ENCODE measurements at places on chromosomes 5 and 9. TPM values are rescaled to one million over a fixed set of nuclear protein-coding genes. Genes with fewer than 3 reads are reported as not detected.

- DNase-seq, result no peak
- no peaks in the 10 kb centered on the region for H3K36me3 ChIP-seq
- no peak overlapping the region for H3K27ac ChIP-seq
- H3K27me3 ChIP-seq, result no peaks in the 10 kb centered on the region
- H3K4me1 ChIP-seq, result no peaks in the 10 kb centered on the region
Observed at GRCh38 chr5:147169901-147170300, 64.9 kb upstream of the STK32A start.

- H3K27me3 ChIP-seq, result no peaks in the 10 kb centered on the region
- no peaks in the 10 kb centered on the region for H3K36me3 ChIP-seq
- no peaks in the 10 kb centered on the region for H3K4me1 ChIP-seq
- H3K27ac ChIP-seq, result no peak overlapping the region
Observed at GRCh38 chr5:99543841-99544240, 615.0 kb upstream of the CHD1 start.

DNA sequence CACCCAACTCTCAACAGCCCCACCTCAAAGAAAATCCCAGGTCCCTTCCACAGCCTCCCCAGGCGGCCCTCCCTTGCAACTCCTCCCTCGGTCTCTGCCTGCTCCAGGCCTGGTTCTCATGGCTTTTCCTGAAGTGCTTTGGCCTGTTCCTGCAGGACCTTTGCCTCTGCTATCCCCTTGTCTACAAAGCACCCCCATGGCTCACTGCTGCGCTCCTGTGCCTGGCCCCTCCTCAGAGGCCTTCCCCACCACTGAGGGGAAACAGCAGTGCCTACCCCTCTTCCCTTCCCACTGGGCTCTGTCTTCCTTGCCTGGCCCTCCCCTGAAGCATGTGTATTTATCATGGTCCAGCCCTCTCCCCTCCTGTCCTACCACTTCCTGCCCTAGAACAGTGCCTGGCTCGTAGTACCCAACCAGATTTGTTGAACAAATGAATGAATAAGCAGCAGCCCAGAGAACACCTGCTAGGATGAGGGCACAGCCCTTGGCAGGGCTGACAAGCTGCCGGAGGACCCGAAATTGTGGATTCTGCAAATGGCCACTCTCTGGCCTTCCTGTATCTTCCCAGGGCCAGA lies 68.6 kb upstream of the LRRTM2 start:
- H3K27ac ChIP-seq, result no peak overlapping the region
- DNase-seq, result no peak
- no peaks in the 10 kb centered on the region for H3K27me3 ChIP-seq
- peaks cover 6% of the 10 kb centered on the region for H3K36me3 ChIP-seq

DNA sequence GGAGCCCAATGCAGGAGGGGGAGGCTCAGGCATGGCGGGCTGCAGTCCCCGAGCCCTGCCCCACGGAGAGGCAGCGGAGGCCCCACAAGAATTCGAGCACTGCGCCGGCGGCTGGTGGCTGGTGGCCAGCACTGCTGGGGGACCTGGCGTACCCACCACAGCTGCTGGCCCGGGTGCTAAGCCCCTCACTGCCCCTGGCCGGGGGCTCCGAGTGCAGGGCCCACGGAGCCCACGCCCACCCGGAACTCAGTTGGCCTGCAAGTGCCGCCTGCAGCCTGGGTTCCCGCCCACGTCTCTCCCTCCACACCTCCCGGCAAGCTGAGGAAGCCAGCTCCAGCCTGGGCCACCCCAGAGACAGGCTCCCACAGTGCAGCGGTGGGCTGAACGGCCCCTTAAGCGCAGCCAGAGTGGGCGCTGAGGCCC lies 780.3 kb downstream of the DTWD2 start:
- no peak overlapping the region for H3K27ac ChIP-seq
- DNase-seq, result no peak
- H3K27me3 ChIP-seq, result no peaks in the 10 kb centered on the region
- no peaks in the 10 kb centered on the region for H3K4me1 ChIP-seq

DNA sequence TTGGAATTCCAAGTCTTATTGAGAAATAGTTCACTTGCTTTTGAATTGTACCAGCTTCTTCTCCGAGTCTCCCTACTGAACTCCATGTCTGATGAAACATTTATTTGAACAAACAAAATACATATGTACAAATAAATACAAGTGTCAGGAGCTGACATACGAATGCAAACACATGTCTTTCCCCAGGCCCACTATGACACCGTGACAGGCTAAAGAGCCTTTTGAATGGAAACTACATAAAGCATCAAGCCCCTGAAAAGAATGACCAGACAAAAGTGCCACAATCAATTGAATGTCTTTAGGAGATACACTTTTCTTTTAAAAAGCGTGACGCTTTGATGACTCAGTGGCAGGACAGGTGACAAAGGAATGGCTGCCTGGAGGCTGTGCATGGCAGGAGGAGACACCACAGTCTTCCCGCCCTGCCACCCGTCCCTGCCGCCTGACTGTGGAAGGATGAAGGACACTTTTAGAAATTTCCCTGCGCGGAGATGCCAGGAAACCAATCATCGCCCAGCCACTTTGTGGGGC lies 112.4 kb upstream of the BNC2 start:
- H3K36me3 ChIP-seq, result no peaks in the 10 kb centered on the region
- no peak overlapping the region for H3K27ac ChIP-seq
- no peak overlapping the region for H3K4me3 ChIP-seq
- DNase-seq, result no peak

TMEM252 gene
- total RNA-seq, result not detected

MLANA gene
- not detected for total RNA-seq

- no peak for DNase-seq
- no peaks in the 10 kb centered on the region for H3K4me1 ChIP-seq
- H3K4me3 ChIP-seq, result no peak overlapping the region
- H3K36me3 ChIP-seq, result no peaks in the 10 kb centered on the region
- H3K27me3 ChIP-seq, result no peaks in the 10 kb centered on the region
Observed at GRCh38 chr5:145591578-145591977, 243.6 kb downstream of the PRELID2 start.

DNA sequence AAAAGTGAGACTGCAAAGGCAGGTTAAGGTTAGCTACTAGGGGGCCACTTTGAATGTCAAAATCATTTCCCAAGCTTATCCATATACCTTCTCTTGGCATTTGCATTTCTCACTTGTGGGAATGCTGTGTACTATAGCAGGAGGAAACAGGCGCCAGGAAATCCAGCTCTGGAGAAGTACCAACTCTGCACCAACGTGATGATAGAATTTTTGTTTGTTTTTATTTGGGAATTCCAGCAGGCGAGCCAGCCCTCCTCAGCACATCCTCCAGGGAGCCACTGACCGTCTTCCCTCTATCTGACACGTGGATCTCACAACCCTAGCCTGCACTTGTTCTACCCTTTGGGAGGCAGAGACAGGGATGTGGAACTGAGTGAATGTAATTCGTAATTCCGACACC lies 318.0 kb downstream of the ACTL7B start:
- H3K27ac ChIP-seq, result no peak overlapping the region
- H3K4me1 ChIP-seq, result no peaks in the 10 kb centered on the region
- H3K4me3 ChIP-seq, result no peak overlapping the region
- no peaks in the 10 kb centered on the region for H3K36me3 ChIP-seq

PCDHB9 gene
- 0.23 TPM for total RNA-seq

GRCh38 chr5:6659941-6660684 lies 26.9 kb downstream of the SRD5A1 start:
- no peaks in the 10 kb centered on the region for H3K27me3 ChIP-seq
- DNase-seq, result no peak
- no peaks in the 10 kb centered on the region for H3K4me1 ChIP-seq

- no peaks in the 10 kb centered on the region for H3K4me1 ChIP-seq
- no peaks in the 10 kb centered on the region for H3K36me3 ChIP-seq
- no peak overlapping the region for H3K4me3 ChIP-seq
- DNase-seq, result no peak
Observed at GRCh38 chr9:20863945-20864344, 167.5 kb downstream of the HACD4 start.

DNA sequence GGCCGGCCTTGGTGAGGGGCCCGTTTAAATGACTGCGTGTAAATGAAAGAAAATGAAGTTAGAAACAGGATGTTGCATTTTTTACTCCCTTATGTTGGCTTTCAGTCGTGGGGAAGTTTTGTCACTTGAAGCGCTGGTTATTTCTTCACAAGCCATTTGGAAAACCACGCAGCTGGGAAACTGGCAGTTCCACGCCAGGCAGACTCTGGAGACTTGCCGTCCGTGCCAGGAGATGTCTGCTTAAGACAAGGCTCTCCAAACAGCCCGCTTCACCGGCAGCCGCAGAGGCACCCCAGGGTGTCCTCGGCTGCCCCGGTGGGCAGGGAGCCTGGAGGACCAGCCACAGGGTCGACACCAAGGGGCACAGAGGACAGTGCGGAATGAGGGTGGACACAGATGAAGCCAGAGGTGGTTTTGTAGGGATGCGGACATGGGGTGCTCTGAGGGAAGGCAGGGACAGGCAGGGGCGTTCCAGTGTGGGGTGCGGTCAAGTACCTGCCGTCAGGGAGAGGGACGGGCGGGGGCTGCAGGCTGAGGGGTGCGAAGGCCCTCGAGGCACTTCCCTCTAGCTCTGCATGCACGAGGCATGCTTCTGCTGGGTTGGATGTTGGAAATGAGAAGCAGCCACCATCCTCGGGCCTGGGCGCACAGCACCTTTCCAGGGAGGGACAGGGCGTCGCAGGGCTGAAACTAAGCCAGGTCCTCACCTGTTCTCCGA lies 11.1 kb upstream of the AJM1 start:
- no peaks in the 10 kb centered on the region for H3K27me3 ChIP-seq
- no peaks in the 10 kb centered on the region for H3K4me1 ChIP-seq
- DNase-seq, result no peak
- peaks cover 31% of the 10 kb centered on the region for H3K36me3 ChIP-seq
- H3K4me3 ChIP-seq, result no peak overlapping the region

DNA sequence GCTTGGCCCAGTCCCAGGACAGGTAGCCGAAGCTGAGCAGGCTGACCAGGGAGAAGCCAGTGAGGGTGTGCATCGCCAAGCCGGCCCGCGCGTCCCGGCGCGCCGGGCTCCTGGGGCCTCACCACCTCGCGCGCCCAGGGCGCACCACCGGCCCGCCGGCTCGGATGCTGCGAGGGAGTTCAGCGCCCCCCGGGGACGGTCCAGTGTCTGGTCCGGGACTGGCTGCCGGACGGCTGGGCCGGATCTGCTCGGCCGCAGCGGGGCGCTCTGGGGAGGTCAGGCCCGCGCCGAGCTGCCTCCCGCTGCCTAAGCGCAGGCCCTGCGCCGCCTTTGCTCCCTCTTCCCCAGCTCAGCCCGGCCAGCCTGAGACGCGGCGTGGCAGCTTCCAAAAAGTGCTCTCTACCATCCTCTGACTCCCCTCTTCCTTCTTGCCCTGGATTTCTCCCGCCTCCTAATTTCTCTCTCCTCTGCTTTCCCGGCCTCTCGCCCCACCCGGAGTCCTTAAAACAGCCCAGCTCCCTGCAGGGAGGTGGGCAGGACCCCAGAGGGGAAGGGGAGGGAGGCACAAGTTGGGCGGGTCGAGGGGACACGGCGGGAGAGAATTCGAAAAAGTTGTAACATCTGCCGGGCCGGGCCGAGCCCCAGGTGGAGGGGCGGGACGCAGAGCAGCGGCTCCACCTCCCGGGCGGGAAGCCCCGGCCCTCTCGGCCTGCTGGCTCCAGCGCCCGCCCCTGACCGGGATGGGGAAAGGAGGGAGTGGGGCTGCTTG lies at the start of gene ARSI:
Gene ARSI (minus strand): TSS at position 605 of the 769 bp plus-strand sequence. CDS start 532 bp downstream, at position 73.
- no peak within 1 kb of the TSS for H3K27ac ChIP-seq
- H3K4me1 ChIP-seq, result peaks cover 7% of the 10 kb centered on the region
- H3K36me3 ChIP-seq, result no peaks in the 10 kb centered on the region

IL4 gene
- not detected for total RNA-seq

GRCh38 chr9:121596515-121596914 lies 54.9 kb upstream of the DAB2IP start:
- DNase-seq, result no peak
- no peaks in the 10 kb centered on the region for H3K36me3 ChIP-seq
- H3K4me3 ChIP-seq, result no peak overlapping the region
- peaks cover 36% of the 10 kb centered on the region for H3K27me3 ChIP-seq

DNA sequence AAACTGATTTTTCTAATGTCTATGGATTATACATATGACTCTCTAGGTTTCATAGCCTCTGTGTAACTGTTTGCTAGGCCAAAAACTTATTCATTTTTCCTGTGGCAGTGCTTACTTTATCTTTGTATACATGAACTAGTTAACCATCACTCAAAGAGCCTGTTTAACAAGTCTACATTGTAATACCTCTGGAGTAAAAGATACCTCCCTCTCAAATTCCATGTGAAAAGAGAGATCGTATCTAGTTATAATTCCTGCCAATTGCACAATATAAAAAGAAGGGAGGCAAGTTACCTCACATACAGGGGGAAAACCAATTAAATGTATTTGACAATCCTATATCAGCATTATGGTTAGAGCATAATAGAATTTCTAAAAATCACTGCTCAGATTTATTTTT lies 271.9 kb upstream of the ST8SIA4 start:
- H3K27me3 ChIP-seq, result peaks cover 3% of the 10 kb centered on the region
- no peaks in the 10 kb centered on the region for H3K4me1 ChIP-seq

DNA sequence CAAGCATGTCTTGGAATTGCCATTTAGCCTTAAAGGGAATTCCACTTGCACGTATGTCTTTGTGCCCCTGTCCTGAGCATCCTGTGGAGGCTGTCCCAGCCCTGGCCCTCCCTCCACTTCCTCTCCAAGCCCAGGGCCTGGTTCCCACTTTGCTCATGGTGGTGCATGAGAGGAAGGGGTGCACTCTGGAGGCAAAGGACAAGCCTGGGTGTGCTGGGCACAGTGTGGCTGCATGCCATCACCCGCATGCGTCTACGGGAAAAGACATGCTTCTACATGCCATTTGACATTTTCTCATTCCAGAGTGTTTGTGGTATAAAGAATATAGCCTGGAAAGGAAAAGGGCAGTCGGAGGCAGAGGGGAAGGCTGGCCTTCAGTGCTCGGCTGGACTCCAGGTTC lies 7.2 kb upstream of the IRX2 start:
- H3K36me3 ChIP-seq, result no peaks in the 10 kb centered on the region
- no peaks in the 10 kb centered on the region for H3K4me1 ChIP-seq
- H3K27ac ChIP-seq, result no peak overlapping the region
- peaks cover 30% of the 10 kb centered on the region for H3K27me3 ChIP-seq
- H3K4me3 ChIP-seq, result no peak overlapping the region

- H3K36me3 ChIP-seq, result no peaks in the 10 kb centered on the region
- no peak overlapping the region for H3K4me3 ChIP-seq
- DNase-seq, result no peak
Observed at GRCh38 chr5:172373680-172374079, 80.6 kb downstream of the SH3PXD2B start.

GRCh38 chr5:140118302-140118936 lies 4.5 kb downstream of the PURA start:
- H3K27me3 ChIP-seq, result no peaks in the 10 kb centered on the region
- no peak overlapping the region for H3K4me3 ChIP-seq
- H3K27ac ChIP-seq, result no peak overlapping the region
- H3K36me3 ChIP-seq, result no peaks in the 10 kb centered on the region
- peaks cover 21% of the 10 kb centered on the region for H3K4me1 ChIP-seq

- no peak overlapping the region for H3K4me3 ChIP-seq
- no peak for DNase-seq
- H3K27ac ChIP-seq, result no peak overlapping the region
- H3K36me3 ChIP-seq, result no peaks in the 10 kb centered on the region
Observed at GRCh38 chr5:104733063-104733669, 1170.6 kb upstream of the NUDT12 start.

PKD2L2 gene
- not detected for total RNA-seq

PPIP5K2 gene
- 53.3 TPM for total RNA-seq

PCDHGA8 gene
- 0.09 TPM for total RNA-seq

MARCOL gene
- not detected for total RNA-seq

- no peak overlapping the region for H3K4me3 ChIP-seq
- no peaks in the 10 kb centered on the region for H3K36me3 ChIP-seq
- H3K4me1 ChIP-seq, result no peaks in the 10 kb centered on the region
Observed at GRCh38 chr5:9479361-9479760, 66.5 kb downstream of the SEMA5A start.

All from T-cell (primary cell).